Ureter (tissue), 1 donor: ENCODE measurements at places on chromosomes 6 and 20.

DNA sequence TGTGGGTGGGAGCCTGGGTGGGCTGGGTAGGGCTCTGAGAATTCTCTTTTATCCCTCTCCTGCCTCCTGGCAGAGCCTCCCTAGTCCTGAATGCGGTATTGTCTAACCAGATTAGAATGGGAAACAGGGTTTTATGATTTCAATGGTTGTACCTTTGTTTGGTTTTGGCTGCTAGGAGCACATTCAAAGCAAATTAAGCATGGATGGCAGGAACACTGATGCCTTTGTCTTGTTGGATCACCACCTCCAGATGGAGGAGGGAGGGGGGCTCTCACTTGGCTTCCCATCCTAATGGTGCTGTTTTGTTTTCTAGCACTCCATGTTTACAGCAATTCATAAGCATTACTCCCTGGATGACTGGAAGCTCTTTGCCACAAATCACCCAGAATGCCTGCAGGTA, 11.6 kb downstream of the GMPR start:
- no peak for DNase-seq

- peak; percentile 63 for DNase-seq
These were observed 161.6 kb upstream of the TNFAIP3 start for GRCh38 chr6:137705160-137706082.

DNA sequence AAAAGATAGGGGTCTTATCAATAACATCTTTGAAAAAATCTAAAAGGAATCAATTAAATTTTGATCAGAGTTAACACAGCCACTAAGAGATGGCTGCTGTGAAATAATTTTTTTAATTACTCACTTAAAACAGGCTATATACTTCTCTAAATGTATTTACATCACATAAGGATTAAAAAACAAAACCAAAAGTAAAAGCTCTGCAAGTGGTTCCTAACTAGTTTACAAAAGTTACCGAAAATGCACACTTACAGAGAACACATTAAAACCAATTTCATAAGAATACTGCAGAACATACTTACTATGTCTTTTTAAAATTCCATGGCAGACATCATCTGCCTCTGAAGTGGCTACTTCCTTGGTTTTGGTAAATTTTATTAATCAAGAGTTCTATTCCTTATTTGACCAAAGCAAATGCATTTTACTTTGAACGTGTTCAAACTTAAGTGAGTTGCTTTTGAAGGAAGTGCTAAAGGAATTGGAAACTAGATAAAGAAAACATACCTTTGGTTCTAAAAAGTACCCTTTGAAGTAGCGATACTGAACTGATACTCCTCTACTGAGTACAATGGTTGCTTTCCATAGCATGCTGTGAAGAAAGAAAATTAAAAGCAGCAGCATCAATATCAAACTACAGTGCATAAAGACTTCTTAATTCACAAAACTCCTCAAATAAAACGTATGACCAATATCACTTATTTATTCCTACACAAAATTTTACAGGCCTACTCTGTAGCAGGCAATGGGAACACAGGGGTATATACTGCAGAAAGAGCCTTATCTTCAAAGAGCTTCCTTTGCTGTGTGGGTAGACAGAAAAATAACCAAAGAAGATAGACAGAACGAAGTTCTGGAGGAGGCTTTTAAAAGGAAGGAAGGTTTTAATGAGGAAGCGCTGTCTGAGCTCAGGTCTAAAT, 157.1 kb upstream of the SHLD1 start:
- DNase-seq: no peak

DNA sequence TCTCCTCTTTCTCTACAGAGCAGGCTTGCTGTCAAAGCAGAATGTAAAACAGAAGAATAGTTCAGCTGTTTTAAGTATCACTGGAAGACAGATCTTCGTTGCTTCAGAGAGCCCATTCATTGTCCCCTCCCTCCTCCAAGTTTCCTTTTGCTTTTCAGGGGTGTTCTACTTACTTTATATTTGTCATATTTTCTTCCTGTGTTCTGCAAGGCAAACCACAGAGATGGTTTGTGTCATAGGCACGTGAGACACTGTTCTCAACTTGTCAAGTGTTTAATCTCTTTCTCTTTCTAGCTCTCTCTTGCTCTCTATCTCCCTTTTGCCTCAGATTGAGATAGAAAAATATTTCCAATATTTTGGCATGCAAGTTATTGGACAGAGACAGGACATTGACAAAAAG, 228.9 kb upstream of the DEFB112 start:
- DNase-seq: no peak

DNA sequence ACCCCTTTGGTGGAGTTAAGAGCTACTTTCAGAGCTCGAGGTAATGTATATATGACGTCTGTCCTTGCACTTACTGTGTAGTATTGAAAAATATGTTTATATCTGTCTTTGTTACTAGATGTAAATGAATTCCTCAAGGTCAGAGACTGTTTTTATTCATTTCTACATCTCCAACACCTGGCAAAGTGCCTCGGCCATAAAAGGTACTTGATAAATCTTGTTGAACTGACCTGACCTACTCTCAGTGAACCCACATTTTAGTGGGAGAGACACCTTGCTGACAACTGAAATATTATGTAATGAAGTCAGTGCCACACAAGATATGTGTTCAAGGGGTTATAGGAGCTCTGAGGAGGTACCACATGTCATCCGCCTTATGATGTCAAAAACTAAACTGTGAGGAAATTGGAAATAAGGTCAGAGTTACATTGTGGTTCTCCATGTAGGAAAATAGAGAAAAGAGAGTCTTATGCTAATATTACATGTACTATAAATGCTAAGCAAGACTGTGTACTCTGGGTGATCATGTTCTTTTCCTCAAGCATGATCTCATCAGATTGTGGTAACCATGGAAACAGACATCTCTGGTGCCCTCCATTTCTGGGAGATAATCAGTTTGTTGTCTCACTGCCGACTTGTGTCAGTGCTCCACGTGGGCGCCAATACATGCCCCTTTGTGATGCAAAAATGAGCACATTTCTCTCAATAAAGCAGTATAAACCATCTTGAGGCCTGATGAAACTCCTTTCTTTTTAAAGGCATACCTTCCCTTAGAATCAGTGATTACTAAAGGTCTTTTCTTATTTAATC, 5.7 kb upstream of the TMEM30A start:
- DNase-seq: no peak

DNA sequence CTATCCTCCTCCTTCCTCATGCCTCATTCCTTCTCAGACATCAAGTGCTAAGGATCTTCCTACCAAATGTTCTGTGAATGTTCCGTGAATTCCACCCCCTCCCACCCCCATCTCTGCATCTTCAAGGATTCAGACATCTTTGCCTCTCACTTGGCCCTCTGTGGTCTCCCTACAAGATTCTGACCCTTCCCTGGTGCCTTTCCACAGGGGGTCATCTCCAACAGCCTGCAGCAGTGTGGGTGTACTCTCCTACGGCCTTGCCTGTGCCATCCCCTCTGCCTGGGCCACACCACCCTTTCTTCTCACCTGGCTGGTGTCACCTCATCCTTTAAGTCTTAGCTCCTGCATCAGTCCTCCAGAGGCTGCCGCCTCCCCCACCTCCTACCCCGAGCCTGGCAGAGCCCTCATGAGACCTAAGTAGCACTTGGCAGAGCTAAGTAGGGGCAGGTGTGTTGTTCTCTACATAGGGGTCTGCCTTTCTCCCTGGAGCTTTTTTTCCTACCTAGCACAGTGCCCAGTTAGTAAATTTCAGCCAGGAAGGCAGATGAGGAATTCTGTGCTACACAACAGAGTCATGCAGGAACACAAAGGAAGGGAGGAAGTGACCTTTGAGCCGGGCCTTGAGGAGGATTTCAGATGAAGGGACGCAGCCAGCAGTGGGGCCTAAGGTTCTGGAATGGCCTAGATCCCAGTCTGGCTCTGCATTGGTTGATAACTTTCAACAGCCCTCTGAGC, 43.1 kb downstream of the TM9SF4 start:
- DNase-seq: no peak

DNA sequence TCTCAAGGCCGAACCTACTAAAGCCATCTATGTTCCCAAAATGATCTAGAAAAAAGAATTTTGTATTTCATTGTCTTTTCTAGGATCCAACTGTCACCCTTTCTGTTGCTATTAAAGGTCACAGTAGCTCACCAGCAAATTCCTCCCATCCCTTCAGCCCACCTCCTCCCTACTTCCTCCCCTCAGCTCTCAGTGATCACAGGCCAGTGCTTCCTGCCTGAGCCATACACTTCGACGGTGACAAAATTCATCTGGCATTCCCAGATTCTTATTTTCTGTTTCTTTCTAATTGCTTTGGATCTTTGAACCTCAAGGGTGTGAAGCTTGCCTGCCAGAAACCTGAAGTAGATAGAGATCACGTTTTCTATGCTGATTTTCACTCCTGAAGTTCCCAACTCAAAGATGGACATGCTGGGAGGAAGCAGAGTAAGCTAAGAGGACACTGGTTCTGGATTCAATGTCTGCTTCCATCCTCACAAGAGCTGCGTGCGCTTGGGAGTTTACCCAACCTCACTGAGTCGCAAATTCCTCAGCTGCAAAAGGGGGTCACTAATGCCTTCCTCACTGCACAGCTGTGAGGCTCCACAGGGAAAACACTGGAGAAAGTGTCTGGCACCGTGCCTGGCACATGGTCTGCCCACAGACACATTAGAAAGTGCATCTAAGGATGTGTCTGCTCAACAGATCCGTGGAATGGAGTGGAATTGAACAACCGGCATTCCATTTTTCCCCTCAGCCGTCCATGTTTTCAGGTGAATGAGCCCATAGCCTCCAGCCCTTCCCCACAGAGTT, 34.5 kb downstream of the MDGA1 start:
- no peak for DNase-seq

GRCh38 chr6:121830736-121831135, 395.3 kb downstream of the GJA1 start:
- DNase-seq: no peak

- DNase-seq: no peak
These were observed 359.2 kb downstream of the GJA1 start for GRCh38 chr6:121794630-121795029.

- no peak for DNase-seq
These were observed 6.9 kb downstream of the TAB2 start for GRCh38 chr6:149324428-149324827.

- no peak for DNase-seq
These were observed 30.4 kb downstream of the PREX1 start for GRCh38 chr20:48797275-48797825.

DNA sequence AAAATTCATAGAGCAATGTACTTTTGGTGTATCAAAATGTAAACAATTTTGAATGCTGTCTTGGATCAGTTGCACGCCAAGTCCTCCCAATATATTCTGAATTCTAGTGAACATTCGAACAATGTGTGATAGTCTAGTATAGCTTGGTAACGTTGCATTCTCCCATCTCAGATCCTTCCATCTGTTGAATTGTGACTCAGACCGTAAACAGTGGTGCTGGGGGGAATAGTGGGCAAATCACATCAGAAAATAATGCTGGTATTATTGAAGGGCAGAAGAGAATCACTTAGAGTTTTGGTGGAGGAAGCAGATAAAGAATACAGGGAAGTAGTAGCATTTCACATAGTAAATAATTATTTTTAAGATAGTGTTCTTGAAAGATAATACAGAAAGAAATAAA, 45.7 kb upstream of the PBOV1 start:
- DNase-seq: no peak

GRCh38 chr20:25054995-25055629, 2.8 kb downstream of the ACSS1 start:
- DNase-seq: no peak

- peak; percentile 75 for DNase-seq
These were observed 107.8 kb downstream of the ZFP64 start for GRCh38 chr20:52083627-52084232.

- DNase-seq: no peak
These were observed 16.8 kb upstream of the SYNDIG1 start for GRCh38 chr20:24452498-24453127.

- no peak for DNase-seq
These were observed 22.0 kb upstream of the NUP153 start for GRCh38 chr6:17728551-17729222.

DNA sequence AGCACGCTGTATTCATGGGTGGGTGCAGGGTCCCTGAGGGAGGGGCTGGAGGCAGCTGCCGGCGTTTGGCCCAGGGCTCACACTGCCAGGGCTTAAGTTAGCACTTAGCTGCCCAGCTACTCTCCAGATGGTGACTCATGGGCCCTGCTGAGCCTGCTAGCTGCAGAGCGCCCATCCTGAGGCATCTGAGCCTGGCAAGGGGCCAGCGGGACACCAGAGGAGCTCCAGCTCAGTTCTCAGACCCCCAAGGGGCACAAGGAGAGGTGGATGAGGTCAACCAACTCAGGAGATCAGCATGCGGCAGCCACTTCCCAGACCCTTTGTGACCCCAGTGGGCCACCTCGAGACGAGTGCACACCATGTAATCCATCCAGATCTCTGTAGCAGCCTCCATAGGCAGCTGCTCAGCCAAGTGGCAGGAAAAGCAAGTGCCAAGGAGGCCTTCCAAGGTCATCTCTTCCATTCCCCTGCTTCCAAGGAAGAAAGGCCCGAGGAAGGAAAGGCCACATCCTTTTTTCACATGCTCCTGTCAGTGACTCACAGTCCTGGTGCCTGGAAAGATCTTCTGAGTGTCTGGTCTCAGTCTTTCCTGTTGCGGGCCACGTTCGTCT, 35.3 kb downstream of the FOXP4 start:
- DNase-seq: no peak

GRCh38 chr6:26183581-26184366, 96.5 kb downstream of the HFE start:
- peak; percentile 64 for DNase-seq

DNA sequence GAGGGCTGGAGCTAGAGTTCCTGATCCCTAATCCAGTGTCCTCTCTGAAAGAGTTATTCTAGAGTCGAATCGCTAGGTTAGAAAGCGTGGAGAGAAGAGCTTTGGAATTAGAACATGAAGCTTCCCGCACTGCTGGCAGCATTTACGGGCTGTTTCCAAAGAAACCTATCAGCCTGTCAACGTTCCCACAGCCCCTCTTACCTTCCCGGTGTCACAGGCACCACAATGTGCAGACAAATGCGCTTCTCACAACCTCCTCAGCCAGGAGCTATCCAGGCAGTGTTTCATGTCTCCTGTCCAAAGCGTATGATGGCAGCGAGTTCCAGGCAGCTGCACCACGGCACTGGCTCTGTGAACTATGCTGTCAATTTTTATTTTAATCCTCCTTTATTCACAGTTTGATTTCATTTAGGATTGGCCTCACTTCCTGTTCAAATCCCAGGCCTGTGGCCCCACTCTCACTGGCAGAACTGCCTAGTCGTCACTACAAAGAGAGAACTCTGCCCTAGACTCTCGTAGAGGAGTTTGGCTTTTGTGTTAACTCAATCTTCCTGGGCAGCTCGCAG, 322.8 kb upstream of the SOX4 start:
- DNase-seq: no peak

- no peak for DNase-seq
These were observed 457.7 kb downstream of the CDKAL1 start for GRCh38 chr6:20991910-20992309.
